ENCODE measurements at places on chromosomes 13 and 19. TPM values are rescaled to one million over a fixed set of nuclear protein-coding genes. Genes with fewer than 3 reads are reported as not detected.

MYO16 gene
- 0.67 TPM for total RNA-seq

SERP2 gene
- 3.0 TPM for total RNA-seq

KASH5 gene
- total RNA-seq: not detected

TEX101 gene
- total RNA-seq: not detected

SYT3 gene
- 0.51 TPM for total RNA-seq

SRRM5 gene
- total RNA-seq: 0.22 TPM

ATXN8OS gene
- not detected for total RNA-seq

ADAMTSL5 gene
- 1.8 TPM for total RNA-seq

ZNF726 gene
- total RNA-seq: 0.74 TPM

CCDC169 gene
- total RNA-seq: 0.48 TPM

FPR2 gene
- total RNA-seq: 11.4 TPM

RASAL3 gene
- 4.1 TPM for total RNA-seq

RDH8 gene
- not detected for total RNA-seq

KCNN4 gene
- 3.1 TPM for total RNA-seq

GRCh38 chr13:61466280-61466679, 50.6 kb upstream of the PCDH20 start:
- DNase-seq: no peak

DNA sequence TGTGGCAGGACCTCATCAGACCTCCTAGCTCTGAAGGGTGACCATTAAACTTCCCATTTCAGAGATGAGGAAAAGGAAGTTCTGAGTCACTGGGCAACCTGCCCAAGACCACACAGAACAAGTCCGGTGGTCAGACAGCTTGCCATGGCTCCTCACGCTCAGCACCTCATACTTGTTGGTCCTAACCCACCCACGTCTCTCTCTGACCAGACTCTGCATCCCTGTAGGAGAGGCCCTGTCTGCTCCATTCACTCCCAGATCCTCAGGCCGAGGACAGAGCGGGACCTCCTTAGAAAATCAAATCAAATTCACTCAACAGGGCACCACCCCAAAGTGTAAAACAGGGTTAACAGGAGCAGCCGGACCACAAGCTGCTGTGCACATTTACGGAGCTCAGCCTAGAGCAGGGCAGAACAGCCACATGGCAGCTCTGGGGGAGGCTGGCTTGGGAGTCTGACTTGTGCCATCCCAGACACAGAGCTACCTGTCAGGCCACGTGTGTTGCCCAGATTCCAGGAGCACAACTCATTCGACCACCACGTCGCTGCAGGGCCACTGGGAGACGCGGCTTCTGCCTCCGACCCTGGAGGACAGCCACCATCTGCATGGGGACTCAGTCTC, 1.7 kb downstream of the MIER2 start:
- peak; percentile 90 for DNase-seq

GRCh38 chr13:90201202-90201601, 1146.3 kb upstream of the MIR17HG start:
- DNase-seq: no peak

GRCh38 chr13:65642996-65643395, 1587.1 kb downstream of the PCDH9 start:
- no peak for DNase-seq

- no peak for DNase-seq
Observed at GRCh38 chr19:56142897-56143434, 1.9 kb downstream of the ZNF444 start.

DNA sequence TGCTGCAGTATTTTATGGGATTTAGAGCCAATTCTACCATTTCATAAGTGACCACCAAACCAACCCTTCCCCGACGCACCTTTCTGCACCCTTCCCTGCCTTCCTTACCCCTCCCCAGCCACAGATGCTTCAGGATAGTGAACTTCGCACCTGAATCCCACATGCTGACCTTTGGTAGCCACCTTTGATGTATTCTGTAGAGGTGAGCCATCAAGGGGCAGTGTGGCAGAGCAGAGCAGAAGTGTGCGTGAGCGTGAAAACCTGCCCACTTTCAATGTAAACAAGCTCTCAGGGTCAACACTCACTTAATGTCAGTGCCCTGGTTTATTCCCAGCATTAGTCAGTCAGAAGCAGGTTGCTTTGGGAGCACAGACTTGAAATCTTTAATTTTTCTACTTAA, 107.7 kb downstream of the FRY start:
- DNase-seq: no peak

- DNase-seq: peak; percentile 86
Observed at GRCh38 chr19:33879818-33880575, 83.3 kb downstream of the KCTD15 start.

DNA sequence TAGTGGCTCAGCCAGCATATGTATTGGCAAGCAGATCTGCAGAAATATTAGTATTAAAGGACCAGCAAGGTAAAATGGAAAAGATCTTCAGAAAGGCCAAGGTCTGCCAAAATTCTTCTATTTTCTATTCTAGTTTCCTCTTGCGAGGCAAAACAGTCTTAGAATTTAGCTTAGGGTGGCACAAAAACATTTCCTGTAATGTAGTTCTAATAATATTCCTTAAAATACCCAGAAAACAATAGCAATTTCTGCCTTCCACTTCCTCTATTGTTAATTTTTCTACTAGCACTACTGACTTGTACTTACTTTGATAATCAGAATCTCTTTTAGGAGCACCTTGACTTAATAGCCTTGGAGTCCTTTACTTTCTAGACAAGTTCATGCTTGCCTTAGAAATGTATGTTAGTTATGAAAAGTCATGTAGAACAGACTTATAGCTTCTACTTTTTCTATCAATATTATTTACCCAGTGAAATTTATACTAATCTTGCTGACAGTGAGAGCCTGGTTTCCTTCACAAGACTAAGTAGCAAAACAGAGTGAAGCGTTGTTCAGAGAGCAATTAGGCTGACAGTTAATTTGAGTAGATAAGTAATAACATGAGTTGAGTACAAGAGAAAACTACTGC, 23.9 kb upstream of the LPAR6 start:
- DNase-seq: no peak

GRCh38 chr19:23999821-24000610, 85.3 kb downstream of the ZNF726 start:
- no peak for DNase-seq

- DNase-seq: no peak
Observed at GRCh38 chr19:40219721-40220276, 1.6 kb upstream of the TTC9B start.

DNA sequence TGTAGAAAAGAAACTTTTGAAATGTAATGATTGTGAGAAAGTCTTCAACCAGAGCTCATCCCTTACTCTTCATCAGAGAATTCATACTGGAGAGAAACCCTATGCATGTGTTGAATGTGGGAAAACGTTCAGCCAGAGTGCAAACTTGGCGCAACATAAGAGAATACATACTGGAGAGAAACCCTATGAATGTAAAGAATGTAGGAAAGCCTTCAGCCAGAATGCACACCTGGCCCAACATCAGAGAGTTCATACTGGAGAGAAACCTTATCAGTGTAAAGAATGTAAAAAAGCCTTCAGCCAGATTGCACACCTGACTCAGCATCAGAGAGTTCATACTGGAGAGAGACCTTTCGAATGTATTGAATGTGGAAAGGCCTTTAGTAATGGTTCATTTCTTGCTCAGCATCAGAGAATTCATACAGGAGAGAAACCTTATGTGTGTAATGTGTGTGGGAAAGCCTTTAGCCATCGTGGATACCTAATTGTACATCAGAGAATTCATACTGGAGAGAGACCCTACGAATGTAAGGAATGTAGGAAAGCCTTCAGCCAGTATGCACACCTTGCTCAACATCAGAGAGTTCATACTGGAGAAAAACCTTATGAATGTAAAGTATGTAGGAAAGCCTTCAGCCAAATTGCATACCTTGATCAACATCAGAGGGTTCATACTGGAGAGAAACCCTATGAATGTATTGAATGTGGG, 19.3 kb downstream of the ZNF583 start:
- no peak for DNase-seq

DNA sequence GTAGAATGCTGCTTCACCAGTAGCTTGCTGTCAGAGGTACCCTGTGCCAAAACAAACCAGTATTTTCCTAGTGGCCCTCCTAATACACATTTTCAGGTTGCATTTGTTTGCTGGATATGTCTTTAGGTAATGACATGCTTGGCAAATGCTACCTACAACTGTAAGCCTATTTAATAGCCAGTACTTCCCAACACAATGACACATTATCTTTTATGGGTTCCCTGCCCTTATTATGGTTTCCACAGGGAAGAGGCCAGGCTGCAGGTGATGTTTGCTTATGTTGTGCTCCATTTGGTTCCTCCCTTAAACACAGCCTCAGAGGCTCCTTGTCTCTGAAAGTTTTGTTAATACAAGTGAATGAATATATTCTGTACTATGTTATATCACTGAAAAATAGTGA, 24.7 kb downstream of the FRY start:
- no peak for DNase-seq

DNA sequence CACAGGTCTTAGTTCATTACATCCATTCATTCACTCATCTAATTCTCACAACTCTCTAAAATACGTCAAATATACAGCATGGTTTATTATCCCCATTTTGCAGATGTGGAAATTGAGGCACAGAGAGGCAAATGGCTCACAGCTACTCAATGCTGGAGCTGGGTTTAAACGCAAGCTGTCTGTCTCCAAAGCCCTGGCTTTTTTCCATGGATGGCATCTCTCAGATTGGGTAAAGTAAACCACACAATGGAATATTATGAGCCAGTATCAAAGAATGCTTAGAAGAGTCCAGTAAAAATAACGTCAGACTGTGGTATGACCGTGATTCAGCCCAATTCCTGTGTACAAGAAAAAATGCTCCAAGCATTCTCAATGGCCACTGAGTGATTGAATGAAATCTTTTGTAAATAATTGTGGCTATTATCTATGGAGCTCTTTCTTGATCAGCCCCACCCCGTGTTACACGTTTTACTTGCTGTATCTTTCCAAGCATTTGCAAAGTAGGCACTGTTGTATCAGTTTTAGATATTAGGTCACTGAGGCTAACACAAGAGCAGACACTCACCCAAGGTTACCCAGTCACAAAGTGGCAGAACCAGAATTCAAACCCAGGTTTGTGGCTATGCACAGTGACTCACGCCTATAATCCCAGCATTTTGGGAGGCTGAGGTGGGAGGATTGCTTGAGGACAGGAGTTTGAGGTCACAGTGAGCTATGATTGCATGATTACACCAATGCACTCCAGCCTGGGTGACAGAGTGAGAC, 5.5 kb upstream of the ACP7 start:
- no peak for DNase-seq

DNA sequence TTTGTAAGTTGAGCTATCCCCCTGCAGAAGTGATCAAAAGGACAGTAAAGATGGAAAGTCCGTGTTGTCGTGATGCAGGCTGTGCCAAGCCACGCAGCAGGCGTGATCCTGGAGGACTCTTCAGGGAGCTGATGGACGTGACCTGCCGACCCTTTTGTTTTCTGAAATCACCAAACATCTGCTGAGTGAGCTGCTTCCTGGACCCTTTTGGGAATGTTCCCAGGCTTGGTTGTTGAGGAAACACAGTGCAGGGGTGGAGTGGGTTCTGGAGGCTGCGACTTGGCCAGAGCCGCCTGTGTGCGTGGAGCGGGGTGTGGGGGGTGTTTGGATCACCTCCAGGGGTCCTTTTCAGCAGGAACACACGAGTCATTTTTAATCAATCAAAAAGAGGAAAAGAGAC, 15.4 kb upstream of the CPAMD8 start:
- no peak for DNase-seq

GRCh38 chr13:75076476-75076875, 405.5 kb downstream of the TBC1D4 start:
- no peak for DNase-seq

DNA sequence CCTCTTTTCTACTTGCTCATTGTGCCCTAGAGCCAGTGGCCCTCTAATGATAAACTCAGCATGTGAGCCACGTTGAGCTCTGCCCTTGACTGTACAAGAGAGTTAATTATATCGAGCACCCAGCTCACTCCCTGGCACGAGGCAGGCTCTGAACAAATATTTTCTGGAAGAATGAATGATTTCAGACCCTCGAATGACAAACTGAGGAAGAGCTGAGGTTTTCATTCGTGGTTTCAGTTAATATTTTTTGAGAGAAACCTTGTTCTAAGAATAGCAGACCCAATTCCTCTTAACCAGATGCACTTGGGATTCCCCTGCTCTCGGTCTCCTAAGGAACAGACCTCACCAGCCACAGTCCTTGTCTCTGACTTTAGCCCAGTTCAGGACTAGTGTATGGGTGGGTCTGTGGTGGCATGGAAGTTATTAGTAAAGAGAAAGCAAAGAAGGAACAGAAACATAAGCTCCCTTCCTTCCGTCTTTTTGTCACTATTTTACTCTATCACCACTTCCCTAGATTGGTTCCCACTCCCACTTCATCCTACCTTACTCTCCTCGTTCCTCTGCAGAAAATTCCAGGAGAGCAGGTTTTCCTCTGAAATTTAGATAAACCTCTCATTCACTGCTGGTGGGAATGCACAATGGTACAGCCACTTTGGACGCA, 22.1 kb upstream of the WDFY2 start:
- DNase-seq: no peak

DNA sequence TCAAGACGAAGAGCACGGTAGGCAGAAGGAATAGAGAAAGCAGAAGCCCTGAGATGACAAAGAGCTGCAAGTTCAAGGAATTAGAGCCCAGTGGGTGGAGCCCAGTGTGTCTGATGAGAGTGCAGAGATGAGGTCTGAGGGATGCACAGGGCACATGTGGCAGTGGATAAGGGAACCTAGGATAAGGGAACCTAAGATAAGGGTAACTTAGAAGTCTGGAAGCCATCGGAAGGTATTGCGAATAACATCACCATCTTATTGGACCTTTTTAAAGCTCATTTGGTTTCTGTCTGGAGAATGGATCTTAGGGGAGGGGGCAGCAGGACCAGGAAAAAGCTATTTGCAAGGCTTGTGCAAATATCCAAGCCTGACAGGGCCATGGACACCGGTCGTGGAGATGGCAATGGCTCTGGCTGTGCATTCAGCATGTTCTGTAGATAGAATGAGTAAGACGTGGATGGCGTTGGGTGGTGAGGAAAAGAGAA, 1.3 kb downstream of the FPR3 start:
- no peak for DNase-seq

GRCh38 chr19:19040417-19040816, 7.0 kb downstream of the ARMC6 start:
- DNase-seq: no peak

- no peak for DNase-seq
Observed at GRCh38 chr13:113493315-113493951, 2.9 kb upstream of the DCUN1D2 start.

GRCh38 chr13:96075953-96076543, 13.9 kb upstream of the HS6ST3 start:
- no peak for DNase-seq

- DNase-seq: no peak
Observed at GRCh38 chr19:10686661-10687517, 14.3 kb upstream of the QTRT1 start.

DNA sequence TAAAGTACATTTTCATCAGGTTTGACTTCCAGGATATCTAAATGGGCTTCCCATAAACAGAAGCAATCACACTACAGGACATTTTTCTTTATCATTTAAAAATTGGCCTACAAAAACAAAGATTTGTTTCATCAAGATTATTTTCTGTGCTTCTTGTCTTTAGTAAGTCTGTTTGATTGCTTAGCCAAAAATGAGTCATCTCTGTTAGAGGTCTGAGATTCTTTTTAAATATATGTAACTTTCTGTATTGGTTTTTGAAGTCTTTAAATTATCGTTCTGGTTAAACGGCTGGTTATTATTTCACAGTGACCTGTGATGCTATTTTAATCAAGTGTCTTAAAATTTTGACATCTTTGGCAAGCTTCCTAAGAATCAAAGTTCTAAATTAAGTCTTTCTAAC, 62.7 kb downstream of the SLITRK1 start:
- no peak for DNase-seq
